Lower leg skin (tissue), 4 donors: ENCODE measurements at places on chromosomes 3 and 15. TPM values are rescaled to one million over a fixed set of nuclear protein-coding genes. Genes with fewer than 3 reads are reported as not detected.

The XCR1 gene
- 1.2 TPM for total RNA-seq

The KAT2B gene
- 29.5 TPM for total RNA-seq

The SPSB4 gene
- total RNA-seq, result not detected

The SLC28A2 gene
- total RNA-seq, result not detected

The SI gene
- not detected for total RNA-seq

The STRIT1 gene
- total RNA-seq, result not detected

The CPNE9 gene
- 0.62 TPM for total RNA-seq

The OR5H14 gene
- total RNA-seq, result not detected

The EFHB gene
- 0.88 TPM for total RNA-seq

The ALS2CL gene
- total RNA-seq, result 118 TPM

The NRG4 gene
- 0.25 TPM for total RNA-seq

The NEIL1 gene
- 40.7 TPM for total RNA-seq

The RBP2 gene
- not detected for total RNA-seq

The CHDH gene
- 13.9 TPM for total RNA-seq

The FAM3D gene
- total RNA-seq, result 3.8 TPM

The CKMT1A gene
- 22.2 TPM for total RNA-seq

The TMEM45A gene
- total RNA-seq, result 421 TPM

The FGF12 gene
- total RNA-seq, result 0.05 TPM

The SLC28A1 gene
- total RNA-seq, result not detected

The GHSR gene
- not detected for total RNA-seq

The PTX3 gene
- 1.5 TPM for total RNA-seq

The PRSS50 gene
- total RNA-seq, result 0.52 TPM

The SAMMSON gene
- not detected for total RNA-seq

The CORO2B gene
- 2.9 TPM for total RNA-seq

The SYNPR gene
- not detected for total RNA-seq

The SHC4 gene
- 2.3 TPM for total RNA-seq

The DNAH12 gene
- total RNA-seq, result under 0.01 TPM

The CDHR4 gene
- total RNA-seq, result not detected

The MRPL46 gene
- total RNA-seq, result 28.4 TPM

The KCNMB3 gene
- 1.4 TPM for total RNA-seq

The CHRM5 gene
- total RNA-seq, result not detected

The PAQR5 gene
- total RNA-seq, result 16.4 TPM

The SETD2 gene
- 59.6 TPM for total RNA-seq

The CCDC33 gene
- not detected for total RNA-seq

The NMNAT3 gene
- total RNA-seq, result 33.6 TPM

The CLDN18 gene
- total RNA-seq, result not detected

The CSTA gene
- 229 TPM for total RNA-seq

The GTF2E1 gene
- 12.5 TPM for total RNA-seq

The OXTR gene
- total RNA-seq, result 0.19 TPM

The LRRC3B gene
- not detected for total RNA-seq

The CEP19 gene
- 1.1 TPM for total RNA-seq

The REC114 gene
- total RNA-seq, result not detected

The RGMA gene
- total RNA-seq, result 28.2 TPM
